Cardiac septum (tissue), 1 donor: ENCODE measurements at places on chromosomes 7 and 10. TPM values are rescaled to one million over a fixed set of nuclear protein-coding genes. Genes with fewer than 3 reads are reported as not detected.

DNA sequence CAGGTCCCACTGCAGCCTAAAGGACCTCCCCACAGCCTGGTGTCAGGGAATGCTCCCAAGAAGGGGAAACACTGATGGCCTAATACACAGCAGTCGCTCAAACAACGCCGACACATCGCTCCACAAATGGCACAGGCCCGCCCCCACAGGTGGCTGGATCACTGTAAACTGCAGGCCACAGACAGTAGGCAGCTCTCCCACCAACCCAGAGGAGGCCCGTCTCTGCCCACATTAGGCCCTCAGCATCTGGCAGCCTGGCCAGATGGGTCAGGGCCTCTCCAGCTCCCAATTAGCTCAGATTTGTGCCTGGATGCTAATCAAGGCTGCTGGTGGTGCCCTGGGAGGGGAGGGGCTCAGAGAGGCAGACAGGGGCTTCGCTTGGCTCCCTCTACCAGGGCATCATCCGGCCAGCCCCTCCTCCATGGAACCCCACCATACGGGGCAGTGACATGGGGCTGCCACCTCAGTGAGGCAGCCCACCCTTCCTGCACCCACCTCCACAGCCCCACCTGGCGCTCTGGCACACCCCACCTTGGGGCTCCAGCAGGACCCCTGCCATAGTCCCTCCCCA is 42.7 kb downstream of the CAMK2B start:
- peak; percentile 71 for DNase-seq

- DNase-seq, result no peak
Measured at GRCh38 chr7:8149222-8149621, 112.7 kb downstream of the ICA1 start.

DNA sequence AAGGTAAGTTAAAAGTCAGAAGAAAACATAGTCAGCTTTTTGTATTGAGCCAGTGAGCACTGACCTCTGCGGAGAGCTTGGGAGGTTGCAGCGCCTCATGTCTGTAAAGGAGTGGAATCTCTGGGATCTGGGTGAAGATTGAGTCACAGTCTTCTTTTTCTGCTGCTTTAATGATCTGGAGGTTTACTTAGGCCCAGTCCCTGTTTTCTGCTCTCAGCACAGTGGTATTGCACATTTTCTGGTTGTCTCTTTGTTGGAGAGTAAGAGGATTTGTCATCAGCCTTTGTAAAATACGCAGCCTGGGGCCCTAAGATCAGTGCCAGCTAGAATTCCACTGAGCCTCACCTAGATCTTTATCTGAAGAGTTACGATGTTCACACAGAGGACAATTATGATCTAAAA is 58.3 kb upstream of the GJD4 start:
- no peak for DNase-seq

- no peak for DNase-seq
Measured at GRCh38 chr7:140144821-140145220, 32.0 kb downstream of the KDM7A start.

DNA sequence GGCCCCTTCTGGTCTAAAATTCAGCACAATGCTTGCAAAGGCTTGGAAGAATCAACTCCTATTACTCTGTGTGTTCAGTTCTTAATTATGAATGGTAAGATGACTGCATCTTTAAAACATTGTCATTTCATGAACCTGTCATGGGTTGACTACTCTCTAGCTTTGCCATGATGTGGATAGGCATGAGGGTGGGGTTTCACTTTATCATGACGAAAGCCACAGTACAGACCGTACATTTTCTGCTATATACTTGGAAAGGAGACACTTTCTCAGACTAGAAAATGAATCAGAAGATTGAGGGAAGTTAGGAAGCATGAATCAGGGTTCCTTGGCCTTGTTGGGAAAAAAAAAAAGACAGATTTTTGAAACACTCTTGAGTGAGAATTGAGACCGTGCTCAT is 19.7 kb upstream of the MSRB2 start:
- DNase-seq, result no peak

DNA sequence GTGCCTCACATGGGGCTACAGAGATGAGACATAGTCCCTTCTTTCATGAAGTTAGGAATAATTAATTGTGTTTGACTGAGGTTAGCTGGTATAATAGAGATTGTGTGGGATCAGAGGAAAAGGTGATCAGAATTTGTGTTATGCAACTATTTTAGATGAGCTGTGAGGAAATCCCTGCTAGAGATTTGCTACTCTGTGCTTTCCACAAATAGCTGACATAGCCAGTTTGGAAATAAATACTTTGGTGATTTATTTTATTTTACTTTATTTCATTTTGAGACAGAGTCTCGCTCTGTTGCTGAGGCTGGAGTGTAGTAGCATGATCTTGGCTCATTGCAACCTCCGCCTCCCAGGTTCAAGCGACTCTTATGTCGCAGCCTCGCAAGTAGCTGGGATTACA is 32.3 kb downstream of the ST7 start:
- no peak for DNase-seq

- no peak for DNase-seq
Measured at GRCh38 chr7:103130901-103131624, 17.8 kb downstream of the NAPEPLD start.

- no peak for DNase-seq
Measured at GRCh38 chr7:145031162-145031561, 195.3 kb upstream of the TPK1 start.

GRCh38 chr7:21587139-21587784 is 44.4 kb downstream of the DNAH11 start:
- no peak for DNase-seq

GRCh38 chr10:72712136-72712535 is 20.2 kb downstream of the MCU start:
- no peak for DNase-seq

DNA sequence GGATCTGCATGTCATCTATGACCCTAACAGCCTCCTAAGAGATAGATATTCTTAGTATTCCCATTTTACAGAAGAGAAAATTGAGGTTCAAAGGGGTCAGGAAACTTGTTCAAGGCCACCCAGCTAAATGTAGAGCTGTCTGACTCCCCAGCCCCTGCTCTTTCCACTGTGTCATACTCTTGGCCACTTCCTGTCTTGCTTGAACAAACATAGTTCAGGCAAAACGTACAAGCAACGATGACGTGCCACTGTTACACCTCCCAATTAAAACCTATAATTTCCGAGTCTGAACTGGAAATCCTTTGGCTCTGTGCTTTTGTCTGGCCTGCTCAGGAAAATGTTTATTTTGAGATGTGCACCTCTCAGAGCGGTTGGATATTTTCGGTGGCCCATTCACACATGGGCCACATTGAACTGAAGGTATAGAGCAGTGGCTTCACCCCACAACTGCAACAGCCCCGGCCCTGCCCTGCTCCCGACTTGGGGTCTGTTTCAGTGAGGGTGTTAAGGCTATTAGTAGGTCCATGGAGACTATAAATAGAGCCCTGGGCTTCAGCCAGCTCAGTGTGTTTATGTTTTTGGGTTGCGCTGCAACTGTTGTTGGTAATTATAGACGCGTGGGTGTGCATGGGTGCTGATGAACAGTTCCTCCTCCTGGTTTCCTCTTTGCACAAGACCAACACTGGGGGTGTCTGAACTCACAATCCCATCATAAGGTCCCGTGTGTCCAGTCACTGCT is 172.3 kb upstream of the ADO start:
- DNase-seq, result peak; percentile 80

- no peak for DNase-seq
Measured at GRCh38 chr7:19561121-19561805, 147.6 kb downstream of the POLR1F start.

- DNase-seq, result no peak
Measured at GRCh38 chr10:59967079-59967478, 60.7 kb upstream of the CCDC6 start.

DNA sequence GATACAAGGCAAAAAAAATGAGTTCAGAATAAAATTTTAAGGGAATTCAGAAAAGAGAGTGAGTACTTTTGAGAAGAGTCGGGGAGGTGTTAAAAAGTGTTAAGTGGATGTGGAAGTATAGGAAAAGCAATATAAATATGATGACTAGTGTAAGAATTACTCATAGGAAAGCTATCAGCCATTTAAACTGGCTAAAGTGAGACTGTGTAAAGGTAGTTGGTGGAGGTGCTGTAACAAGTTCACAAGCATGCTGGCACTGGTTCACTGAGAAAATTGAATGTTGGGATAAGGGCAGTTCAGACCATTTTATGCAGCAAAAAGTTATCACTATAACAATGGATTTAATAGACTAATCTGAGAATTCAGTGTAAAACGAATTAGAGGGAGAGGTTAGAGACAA is 179.0 kb upstream of the DKK1 start:
- no peak for DNase-seq

- no peak for DNase-seq
Measured at GRCh38 chr7:137879357-137880158, 32.8 kb upstream of the DGKI start.

DNA sequence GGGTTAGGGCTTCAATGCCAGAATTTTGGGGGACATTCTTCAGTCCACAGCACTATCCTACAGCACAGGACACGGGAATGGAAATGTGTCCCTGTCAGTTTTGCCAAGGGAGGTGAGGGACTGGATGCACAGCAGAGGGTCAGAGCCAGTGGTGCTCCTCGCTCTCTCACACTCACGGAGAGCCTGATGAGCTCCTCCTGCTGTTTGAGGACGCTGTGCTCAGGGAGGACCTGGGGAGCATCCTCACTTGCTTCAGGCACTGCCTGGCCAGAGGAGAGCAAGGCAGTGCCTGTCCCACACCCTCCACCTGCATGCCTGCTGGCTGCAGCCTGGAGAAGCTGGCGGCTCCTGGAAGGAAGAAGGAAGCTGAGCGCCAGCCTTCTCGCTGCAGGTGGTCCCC is 58.6 kb downstream of the RAMP3 start:
- no peak for DNase-seq

DNA sequence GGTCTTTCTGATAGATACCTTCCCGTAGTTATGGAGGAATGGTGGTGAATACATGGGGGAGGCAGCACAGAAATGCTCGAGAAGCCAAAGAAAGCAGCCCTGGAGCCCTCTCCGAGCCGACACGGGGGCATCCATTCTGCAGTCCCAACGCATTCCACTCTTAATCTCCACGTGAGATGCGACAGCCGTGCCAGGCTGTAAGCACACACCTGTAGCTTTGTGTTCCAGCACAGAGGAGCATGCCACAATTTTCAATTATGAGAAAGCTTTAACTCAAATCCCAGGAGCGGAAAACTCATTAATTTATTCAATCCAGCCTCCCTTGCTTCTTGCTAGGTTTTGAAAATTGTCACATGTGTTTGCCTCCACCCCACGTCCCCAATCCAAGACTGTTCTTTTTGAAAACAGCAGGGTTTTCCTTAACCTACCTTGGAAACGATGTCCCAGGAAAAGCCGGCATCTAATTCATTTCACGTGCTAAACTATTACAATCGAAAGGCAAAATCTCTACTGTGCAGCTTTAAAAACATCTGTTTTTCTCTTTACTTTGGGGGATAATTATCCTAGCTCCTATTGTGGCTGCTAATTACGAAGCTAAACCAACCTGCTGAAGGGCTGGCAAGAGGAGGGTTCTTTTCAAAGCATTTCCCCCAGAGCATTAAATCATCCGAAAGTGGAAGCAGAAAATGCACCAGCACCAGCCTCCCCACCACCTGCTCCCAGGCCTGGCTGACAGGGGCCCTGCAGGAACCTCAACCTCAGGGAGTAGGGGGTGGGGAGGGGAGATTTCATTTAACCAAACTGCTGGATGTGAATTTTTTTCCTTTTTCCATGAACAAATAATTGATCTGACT is 56.0 kb upstream of the CHST15 start:
- no peak for DNase-seq

DNA sequence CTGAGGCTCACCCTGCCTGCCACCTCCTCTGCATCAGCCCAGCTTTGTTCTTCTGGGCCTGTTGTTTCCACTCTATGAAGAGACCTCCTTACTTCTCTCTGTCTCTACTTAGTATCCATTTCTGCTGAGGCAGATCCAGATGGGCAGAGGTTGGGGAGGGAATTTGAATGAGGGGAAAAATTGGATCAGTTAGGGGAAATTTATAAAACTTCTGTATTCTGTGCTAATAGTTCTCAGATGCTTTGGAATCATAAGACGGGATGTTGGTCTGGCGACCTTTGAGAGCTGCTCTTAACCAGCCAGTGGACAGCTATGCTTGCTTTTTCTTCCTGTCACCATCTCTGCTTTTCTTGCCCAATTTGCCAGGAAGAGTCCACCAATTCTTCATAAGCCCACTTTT is 55.5 kb downstream of the AUTS2 start:
- DNase-seq, result no peak

- no peak for DNase-seq
Measured at GRCh38 chr7:48847917-48848316, 76.4 kb upstream of the CDC14C start.

MUC12 gene
- 0.19 TPM for total RNA-seq

SPDYE3 gene
- total RNA-seq, result not detected

APBB1IP gene
- total RNA-seq, result 2.5 TPM

PTPRE gene
- total RNA-seq, result 51.1 TPM

OR2A1 gene
- total RNA-seq, result 0.19 TPM

FZD1 gene
- total RNA-seq, result 23.1 TPM

SLC29A3 gene
- total RNA-seq, result 1.6 TPM
